Nephron progenitor cell (in vitro differentiated cells): ENCODE measurements at places on chromosomes 1 and 21.

- no peak for DNase-seq
Observed at GRCh38 chr1:189675712-189676244, 801.9 kb downstream of the BRINP3 start.

DNA sequence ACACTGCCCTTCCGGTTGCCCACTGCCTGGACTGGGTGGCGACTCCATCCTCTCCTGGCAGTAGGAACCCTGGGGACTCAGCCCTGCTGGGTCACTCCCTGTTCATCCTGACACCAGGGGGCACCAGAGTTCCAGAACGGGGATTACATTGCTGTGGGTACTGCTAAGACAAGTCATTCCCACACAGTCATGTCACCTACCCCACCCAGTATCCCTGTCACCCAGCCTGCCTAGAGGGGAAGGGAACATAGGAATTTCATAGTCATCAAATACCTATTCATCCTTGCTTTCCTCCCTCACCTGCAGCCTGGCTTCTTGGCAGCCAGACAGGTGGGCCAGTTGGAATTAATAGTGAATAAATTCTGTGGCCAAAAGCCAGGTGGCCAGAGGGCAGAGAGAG, 9.8 kb upstream of the SFN start:
- peak; percentile 92 for DNase-seq

DNA sequence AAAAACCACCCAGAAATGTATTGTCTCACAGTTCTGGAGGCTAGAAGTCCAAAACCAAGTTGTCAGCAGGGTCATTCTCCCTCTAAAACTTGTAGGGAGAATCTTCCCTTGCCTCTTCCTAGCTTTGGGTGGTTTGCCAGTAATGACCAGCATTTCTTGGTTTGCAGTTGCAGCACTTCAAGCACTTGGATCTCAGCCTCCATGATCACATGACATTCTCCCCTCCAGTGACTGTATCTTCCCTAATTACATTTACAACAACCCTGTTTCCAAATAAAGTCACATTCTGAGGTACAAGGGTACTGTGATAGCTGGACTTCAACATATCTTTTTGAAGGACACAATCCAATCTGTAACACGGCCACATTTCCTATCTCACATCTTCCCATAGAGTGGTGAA, 37.2 kb downstream of the EVI5 start:
- DNase-seq, result no peak

DNA sequence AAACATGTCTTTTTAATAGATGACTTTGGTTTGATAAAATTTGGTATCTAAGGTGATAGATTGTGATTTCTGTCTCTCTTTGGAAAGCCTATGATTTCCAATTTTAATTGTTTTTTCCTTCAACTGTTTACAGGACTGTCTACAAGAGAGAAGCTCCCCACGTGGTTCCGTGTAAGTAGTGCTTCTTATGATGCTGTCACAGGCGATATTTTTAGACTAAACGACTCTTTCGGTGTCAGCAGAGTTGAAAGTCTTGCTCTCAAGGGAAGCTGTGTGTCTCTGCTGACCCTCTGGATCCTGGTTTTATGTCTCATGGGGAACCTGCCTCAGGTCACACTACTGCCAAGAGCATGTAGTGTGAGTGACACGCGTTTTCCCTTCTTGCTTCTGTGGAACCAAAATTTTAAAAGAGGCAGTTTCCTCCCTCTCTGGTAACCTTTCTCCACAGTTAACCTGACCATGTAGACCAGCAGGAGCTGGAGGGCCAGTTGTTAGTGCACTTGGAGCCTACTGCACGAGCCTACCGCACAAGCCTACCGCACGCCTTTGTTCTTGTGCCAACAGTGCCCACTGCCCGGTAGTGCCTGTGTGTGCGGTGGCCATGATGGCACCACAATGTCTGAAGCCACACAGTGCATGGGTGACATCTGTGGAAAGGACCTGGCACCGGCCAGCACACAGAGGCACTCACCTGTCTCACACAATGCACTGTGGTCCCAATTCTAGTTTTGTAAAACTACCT, 91.9 kb downstream of the PCBP3 start:
- DNase-seq, result no peak

- no peak for DNase-seq
Observed at GRCh38 chr1:246302711-246303317, 204.3 kb downstream of the SMYD3 start.

DNA sequence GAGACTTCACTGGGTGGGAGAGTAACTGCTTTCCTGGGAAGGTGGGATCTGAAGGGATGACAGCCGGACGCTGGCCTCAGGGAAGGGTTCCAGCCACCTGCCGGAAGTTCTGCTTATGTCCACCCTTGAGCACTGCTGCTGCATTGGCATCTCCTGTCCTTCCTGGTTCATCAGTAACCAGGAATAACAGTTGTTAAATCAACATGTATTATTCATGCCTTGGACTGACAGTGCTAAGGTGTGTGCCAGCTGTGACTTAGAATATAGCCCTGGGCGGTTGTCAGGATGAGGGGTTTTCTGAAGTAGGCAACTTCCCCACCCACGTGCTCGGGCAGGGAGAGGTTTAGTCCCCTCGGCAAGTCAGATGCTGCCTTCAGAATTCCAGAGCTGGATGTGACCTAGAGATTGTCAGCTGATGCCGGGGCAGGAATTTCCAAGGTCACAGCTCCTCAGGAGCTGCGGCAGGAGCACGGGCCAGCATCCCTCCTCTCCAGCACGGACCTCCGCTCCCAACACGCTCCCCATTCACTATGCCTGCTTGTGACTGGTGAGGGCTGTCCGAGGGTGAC, 17.9 kb downstream of the CLDN14 start:
- DNase-seq, result no peak

DNA sequence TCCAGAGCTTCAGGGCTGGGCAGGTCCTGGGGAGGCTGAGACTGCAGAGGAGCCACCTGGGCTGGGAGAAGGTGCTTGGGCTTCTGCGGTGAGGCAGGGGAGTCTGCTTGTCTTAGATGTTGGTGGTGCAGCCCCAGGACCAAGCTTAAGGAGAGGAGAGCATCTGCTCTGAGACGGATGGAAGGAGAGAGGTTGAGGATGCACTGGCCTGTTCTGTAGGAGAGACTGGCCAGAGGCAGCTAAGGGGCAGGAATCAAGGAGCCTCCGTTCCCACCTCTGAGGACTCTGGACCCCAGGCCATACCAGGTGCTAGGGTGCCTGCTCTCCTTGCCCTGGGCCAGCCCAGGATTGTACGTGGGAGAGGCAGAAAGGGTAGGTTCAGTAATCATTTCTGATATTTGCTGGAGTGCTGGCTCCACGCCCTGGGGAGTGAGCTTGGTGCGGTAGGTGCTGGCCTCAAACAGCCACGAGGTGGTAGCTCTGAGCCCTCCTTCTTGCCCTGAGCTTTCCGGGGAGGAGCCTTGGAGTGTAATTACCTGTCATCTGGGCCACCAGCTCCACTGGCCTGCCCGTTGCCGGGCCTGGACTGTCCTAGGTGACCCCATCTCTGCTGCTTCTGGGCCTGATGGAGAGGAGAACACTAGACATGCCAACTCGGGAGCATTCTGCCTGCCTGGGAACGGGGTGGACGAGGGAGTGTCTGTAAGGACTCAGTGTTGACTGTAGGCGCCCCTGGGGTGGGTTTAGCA, 9.3 kb downstream of the MYBPH start:
- DNase-seq, result no peak

DNA sequence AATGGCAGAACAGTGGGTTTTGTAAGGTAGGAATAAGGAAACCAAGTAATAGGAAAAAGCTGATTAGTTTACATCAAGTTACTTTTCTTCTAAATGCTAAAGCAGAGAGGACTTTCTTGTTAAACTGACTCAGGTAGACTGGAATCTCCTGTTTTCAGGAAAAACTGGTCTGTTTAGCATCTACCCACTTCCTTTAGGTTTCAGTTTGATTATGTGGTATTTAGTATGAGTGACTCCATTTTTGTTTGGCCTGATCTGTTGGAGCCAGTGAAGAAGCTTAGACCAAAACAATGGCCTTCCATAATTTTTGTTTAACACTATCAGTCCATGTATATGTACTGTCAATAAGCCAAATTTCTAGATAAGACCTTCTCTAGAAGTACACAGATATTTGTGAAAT, 88.4 kb downstream of the EPB41 start:
- no peak for DNase-seq

- DNase-seq, result no peak
Observed at GRCh38 chr1:80534606-80535360, 1266.0 kb upstream of the ADGRL2 start.

DNA sequence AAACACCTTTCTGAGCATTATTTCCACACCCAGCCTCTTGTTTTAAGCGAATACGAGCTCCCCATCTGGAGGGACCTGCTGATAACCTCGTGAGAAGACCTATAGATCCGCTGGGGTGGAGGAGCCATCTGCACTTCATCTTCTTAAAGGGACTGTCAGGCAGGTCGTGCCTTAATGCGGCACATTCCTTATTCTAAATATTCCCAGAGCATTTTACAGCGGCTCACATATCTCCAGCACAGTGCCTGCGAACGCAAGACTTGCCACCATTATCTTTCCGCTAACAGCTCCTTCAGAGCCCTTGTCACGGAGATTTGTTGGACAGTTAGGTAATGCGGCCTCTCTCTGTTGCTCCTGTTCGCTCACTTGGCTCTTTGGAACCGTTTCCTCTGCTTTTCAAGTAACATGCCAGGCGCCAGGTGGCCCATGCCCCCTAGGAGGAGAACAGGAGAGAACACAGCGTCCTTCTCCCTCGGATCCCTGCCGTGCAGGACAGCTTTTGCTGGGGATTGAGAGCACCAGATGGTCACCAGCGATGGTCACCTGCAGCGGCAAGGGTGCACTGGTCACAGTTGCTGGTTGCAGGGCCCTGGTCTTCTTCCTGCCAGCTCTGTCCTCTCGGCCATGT, 162.4 kb downstream of the PGBD5 start:
- DNase-seq, result no peak

DNA sequence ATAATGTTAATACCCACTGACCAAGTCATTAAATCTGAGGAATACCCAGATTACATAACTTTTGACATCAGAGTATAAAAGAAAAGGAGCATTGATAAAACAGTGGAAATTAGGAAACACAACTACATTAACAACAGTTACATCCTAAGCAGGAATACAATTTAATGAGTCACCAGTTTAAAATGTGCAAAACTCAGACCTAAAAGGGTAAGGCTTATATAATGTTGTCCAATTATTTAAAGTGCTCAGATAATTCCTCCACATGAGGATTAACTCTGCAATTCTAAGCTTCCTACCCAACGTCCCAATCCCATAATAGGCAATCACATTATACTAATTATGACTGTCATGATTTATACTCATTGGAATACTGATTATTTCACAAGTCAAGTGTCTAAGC, 50.5 kb downstream of the ABL2 start:
- DNase-seq, result no peak

DNA sequence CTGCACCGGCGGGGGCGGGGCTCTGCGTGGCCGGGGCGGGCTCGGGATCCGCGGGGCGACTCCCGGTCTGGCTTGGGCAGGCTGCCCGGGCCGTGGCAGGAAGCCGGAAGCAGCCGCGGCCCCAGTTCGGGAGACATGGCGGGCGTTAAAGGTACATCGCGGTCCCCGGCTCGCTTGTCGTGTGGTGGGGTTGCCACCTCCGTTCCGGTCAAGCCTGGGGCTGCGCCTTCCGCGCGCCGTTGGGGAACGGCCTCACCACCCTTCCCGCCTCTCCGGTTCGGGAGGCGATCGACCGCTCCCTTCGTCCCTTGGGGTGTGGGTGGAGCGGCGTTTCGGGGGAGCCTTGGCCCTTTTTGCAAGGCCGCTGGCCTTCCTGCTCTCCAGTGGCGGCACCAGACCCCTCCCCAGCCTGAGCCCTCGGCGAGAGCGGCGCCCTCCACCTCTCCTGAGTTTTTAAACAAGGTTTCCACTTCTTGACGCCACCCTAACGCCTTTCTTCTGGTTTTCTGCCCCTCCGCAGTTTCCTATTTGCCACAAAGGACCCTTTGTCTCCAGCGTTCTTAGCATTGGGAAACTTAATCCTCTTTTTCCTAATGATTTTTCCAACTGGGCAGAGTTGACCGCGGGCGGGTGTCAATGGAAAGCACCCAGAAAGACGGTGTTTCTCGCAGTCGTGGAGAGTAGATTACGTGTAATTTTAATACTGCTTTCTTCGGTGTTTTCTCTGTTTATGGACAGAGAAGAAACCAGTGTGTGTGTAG, at the start of the genes LEPR and LEPROT:
LEPR (plus strand) TSS at position 79 of the 761 bp plus-strand sequence. CDS start 144,898 bp downstream, outside the sequence.
LEPROT (plus strand) TSS at position 79 of the 761 bp plus-strand sequence; CDS start at position 136, 57 bp downstream.
- no peak for DNase-seq

DNA sequence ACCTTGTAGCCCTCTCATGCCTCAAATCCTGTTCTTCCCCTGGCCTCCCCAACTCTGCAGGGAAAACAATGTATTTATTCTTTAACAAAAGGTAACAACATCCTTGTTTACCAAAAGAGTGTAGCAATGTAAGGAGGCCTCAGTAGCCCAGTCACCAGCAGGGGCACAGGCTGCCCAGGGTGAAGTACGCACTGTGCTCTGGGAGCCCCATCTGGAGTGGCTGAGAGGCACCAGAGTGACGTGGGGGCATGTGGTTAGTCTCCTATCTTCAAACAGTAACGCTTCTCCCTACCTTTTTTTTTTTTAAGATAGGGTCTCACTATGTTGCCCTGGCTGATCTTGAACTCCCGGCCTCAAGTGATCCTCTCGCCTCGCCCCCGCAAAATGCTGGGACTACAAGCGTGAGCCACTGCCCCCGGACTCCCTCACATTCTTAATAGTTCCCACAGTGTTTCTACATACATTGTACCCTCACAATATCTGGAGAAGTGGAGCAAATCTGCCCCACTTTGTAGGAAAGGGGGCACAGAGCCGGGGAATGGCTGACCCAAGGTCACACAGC, 51.3 kb upstream of the ECE1 start:
- DNase-seq, result no peak

GRCh38 chr1:28893403-28894102, 20.8 kb upstream of the EPB41 start:
- peak; percentile 44 for DNase-seq

- DNase-seq, result no peak
Observed at GRCh38 chr1:29579821-29580425, 343.6 kb downstream of the PTPRU start.

DNA sequence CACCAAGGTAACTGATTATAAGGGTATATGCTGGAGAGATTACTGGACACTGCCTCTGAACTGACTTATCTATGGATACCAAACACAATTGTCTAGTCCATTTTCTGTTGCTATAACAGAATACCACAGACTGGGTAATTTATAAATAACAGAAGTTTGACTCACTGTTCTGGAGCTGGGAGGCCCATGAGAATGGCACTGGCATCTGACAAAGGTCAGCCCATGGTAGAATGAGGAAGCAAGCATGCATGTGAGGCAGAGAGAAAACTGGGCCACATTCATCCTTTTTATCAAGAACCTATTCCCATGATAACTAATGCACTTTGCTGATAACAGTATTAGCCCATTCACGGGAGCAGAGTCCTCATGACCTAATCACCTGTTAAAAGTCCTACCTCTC, 37.4 kb downstream of the FCER1A start:
- no peak for DNase-seq

DNA sequence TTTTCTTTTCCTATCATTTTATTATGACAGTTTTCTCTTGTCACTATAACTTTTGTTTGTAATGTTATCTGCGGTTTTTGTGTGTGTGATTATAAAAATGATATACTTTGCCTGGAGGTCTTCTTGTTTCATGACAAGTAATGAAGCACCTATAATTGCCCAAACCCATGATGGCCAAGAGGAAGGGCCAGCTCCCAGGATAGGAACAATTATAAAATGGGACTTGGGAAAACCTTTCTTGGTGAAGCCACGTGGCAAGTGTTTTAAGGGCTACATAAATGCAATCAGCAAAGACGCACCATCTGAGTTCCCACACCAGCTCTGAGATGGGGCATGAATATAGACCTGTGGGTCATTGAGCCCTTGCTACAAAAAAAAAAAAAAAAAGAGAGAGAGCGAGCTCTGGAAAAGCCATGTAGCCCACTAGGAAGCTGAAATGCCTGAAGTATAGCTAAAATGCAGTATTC, 462.6 kb upstream of the RUNX1 start:
- DNase-seq, result no peak
